NCI-H2227 treated with DMSO at 0.1 percent for 48 hours (cell line): ENCODE measurements at places on chromosomes 12 and 14.

DNA sequence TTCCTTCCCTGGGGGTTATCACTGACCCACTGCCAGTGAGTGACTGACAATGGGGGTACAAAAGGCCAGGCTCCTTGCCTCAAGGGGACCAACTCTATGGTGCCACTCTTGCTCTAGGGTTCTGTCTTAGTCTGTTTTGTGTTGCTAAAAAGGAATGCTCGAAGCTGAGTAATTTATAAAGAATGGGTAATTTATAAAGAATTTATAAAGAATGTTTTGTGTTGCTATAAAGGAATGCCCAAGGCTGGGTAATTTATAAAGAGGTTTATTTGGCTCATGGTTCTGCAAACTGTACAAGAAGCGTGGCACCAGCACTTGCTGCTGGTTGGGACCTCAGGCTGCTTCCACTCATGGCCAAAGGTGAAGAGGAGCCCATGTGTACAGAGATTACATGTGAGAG, 15.8 kb upstream of the RASSF8 start:
- no peak for DNase-seq

- no peak for DNase-seq
These were observed 24.9 kb downstream of the NAV3 start for GRCh38 chr12:77855548-77855947.

GRCh38 chr14:68622856-68623255, 170.0 kb downstream of the ZFP36L1 start:
- DNase-seq, result no peak

DNA sequence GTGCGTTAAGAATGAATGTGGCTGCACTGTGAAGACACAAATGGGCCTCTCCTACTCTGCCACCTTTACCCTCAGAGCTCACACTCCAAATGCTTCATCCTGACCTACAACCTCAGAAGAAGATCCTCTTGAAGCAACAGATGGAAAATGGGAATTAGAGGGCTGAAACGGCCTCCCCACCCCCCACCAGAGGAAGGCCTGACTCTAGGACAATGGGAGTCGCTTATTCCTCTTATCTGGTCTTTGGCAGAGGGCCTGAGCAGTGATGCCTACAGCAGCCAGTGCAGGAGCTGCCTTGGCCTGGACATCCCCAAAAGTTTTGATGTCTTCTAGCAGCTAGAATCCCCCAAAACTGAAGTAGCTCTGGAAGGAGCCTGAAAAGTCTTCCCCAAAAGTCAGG, 29.2 kb downstream of the BTBD7 start:
- no peak for DNase-seq
